ENCODE measurements at places on chromosomes 2 and 18. TPM values are rescaled to one million over a fixed set of nuclear protein-coding genes. Genes with fewer than 3 reads are reported as not detected.
A peak's percentile ranks its signal among the peaks of the same experiment; 100 is the strongest.

The STAT4 gene
- total RNA-seq = 0.28 TPM

DNA sequence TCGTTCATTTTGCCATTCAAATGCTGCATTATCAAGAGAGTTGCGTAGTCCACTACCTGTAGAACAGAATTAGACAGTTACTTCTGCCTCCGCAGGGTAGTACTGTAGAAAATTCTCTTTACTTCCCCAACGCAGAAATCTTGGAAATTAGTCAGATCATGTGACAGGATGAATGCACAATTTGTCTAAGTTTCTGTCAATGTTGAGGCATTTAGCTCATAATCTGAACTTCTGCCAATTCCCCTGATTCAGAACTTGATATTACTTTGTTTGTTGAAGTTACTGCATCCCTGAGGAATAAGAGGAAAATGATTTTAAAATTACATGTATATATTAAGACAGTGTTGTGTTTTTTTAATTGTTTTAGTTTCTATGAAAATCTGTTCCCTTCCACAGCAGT lies 83.4 kb downstream of the TTC27 start:
- no peak overlapping the region for H3K4me3 ChIP-seq
- H3K4me1 ChIP-seq = peaks cover 3% of the 10 kb centered on the region
- H3K27me3 ChIP-seq = no peaks in the 10 kb centered on the region
- H3K36me3 ChIP-seq = peaks cover 2% of the 10 kb centered on the region
- peak; percentile 93 for DNase-seq
- no peak overlapping the region for H3K27ac ChIP-seq

- no peak overlapping the region for H3K4me3 ChIP-seq
- H3K36me3 ChIP-seq = no peaks in the 10 kb centered on the region
- peaks cover 4% of the 10 kb centered on the region for H3K4me1 ChIP-seq
- no peaks in the 10 kb centered on the region for H3K27me3 ChIP-seq
- no peak overlapping the region for H3K27ac ChIP-seq
- no peak for DNase-seq
Observed at GRCh38 chr2:197626965-197627625, 48.3 kb downstream of the RFTN2 start.

DNA sequence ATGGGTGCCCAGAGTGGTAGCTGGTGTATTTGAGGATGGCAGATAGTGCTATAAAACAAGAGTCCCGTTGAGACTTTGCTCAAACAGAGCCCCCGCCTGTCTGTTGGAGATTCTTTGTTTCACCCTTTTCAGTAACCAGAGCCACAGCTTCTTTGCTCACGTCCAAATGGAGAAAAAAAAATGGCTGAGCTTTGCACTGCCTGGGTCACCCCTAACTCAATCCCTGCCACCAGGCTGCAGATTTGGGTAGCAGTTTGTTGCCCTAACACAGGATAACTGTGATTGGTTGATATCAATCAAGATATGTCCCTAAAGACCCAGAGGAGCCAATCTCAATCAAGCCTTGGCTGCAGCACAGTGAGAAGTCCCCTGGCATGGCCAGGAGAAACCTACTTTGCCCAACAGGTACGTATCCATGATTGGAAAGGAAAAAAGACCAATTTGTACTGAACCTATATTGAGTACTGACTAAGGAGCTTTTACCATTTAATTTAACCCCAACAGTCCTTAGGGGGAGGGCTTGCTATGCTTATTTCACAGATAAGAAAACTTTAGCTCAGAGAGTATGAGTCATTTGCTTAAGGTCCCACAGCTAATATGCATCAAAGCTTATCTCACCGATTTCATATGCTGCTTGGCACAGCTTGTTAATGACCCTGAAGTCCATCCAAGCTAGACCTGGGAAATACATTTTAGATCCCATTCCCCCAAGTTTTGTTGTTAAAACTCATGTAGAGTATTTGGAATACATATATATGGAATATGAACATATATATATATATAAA lies 72.0 kb upstream of the SH3BP4 start:
- peaks cover 13% of the 10 kb centered on the region for H3K4me1 ChIP-seq
- no peak overlapping the region for H3K4me3 ChIP-seq

- H3K27ac ChIP-seq = no peak overlapping the region
- peak; percentile 22 for DNase-seq
- H3K36me3 ChIP-seq = no peaks in the 10 kb centered on the region
Observed at GRCh38 chr2:143730155-143730952, 601.1 kb downstream of the ARHGAP15 start.

- H3K27ac ChIP-seq = no peak overlapping the region
- no peaks in the 10 kb centered on the region for H3K4me1 ChIP-seq
- H3K36me3 ChIP-seq = no peaks in the 10 kb centered on the region
- no peaks in the 10 kb centered on the region for H3K27me3 ChIP-seq
- H3K4me3 ChIP-seq = no peak overlapping the region
Observed at GRCh38 chr2:78301166-78301789, 724.2 kb upstream of the REG3G start.

DNA sequence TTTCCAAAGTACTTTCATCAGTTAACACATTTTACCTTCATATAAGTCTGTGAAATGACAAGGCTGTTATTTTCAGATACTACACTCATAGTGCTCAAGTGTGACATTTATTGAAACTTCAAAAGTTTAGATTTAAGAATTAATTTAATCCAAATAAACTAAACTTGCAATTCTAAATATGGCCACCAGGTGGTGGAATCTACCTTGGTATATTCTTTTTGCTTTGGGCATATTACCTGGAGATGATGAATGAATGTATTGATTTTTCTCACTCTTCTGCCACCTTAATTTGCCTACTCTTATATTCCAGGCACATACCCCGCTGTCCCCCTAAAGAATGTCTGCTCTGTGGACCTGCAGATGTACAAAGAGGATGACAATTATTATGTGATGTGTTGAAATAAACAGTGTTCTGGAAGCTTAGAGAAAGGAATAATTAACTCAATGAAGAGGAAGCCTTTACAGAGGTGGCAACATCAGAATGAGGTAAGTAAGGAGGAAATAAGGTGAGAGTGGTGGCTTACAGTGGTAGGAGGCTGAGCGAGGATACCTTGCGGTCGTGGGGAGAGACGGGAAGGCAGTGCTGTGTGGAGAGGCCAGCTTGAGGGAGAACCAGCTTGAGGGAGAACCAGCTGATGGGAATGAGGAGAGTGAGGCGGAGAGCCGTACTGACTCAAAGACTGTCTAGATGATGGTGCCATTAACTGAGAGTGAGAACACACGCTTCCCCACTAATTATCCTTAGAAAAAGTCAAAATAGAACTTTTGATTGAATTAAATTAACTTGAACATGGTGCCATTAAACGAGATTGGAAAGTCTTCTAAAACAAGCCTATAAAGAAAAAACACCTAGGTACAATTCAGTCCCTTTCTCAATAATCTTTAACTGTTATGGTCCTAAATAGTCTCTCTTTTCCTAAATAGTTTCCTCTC lies 179.5 kb downstream of the CELF4 start:
- H3K27me3 ChIP-seq = peaks cover 19% of the 10 kb centered on the region
- no peak overlapping the region for H3K27ac ChIP-seq
- peak; percentile 37 for DNase-seq
- no peaks in the 10 kb centered on the region for H3K36me3 ChIP-seq

- H3K4me3 ChIP-seq = no peak overlapping the region
- peaks cover 62% of the 10 kb centered on the region for H3K4me1 ChIP-seq
- peaks cover 32% of the 10 kb centered on the region for H3K36me3 ChIP-seq
- peak overlapping the region; percentile 42 for H3K27ac ChIP-seq
- DNase-seq = peak; percentile 45
Observed at GRCh38 chr18:48940854-48941611, 9.7 kb downstream of the SMAD7 start.

DNA sequence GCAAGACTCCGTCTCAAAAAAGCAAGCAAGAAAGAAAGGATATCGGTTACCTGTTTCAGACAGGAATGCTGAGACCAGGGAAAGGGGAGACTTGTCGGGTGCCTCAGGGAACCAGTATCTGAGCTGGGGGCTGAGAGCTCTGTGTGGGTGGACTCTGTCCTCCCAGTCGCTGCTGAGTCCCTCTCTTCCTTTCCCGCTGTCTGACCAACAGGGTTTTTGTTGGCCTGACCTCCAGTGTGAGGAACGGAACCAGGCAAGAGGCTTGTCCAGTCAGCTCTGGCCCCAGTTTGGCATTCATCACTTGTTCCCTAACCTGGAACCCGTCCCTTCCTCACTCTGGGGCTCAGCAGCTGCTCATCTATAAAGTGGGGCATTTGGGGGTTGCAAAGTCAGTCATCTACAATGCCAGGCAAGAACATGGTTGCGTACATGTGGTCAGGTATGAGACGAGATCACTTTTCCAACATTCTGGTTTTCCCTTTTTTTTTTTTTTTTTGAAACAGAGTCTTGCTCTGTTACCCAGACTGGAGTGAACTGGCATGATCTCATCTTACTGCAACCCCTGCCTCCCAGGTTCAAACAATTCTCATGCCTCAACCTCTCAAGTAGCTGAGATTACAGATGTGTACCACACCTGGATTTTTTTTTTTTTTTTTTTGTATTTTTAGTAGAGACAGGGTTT lies 116.4 kb downstream of the PLB1 start:
- H3K27ac ChIP-seq = no peak overlapping the region
- no peak overlapping the region for H3K4me3 ChIP-seq
- no peaks in the 10 kb centered on the region for H3K36me3 ChIP-seq
- DNase-seq = no peak
- H3K4me1 ChIP-seq = peaks cover 11% of the 10 kb centered on the region

DNA sequence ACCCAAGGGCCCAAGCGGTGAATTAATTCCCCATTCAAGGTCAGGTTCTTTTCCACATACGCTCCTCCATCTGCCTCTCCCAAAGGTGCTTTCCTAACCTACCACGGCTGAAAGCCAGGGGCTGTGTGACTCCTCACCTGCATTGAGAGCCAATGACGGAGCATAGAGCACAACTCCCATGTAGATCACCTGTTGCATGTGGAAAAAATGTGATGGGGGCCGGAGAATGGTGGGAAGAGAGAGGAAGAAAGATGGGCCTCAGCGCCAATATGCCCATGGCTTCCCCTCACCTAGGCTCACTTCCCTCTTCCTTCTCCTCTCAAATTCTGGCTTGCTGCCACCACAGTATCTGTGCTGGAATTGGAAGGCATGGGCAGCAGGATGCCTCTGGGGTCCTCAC lies 5.5 kb upstream of the ATRAID start:
- DNase-seq = no peak
- H3K27me3 ChIP-seq = no peaks in the 10 kb centered on the region
- H3K36me3 ChIP-seq = peaks cover 56% of the 10 kb centered on the region
- H3K4me3 ChIP-seq = no peak overlapping the region
- no peak overlapping the region for H3K27ac ChIP-seq
